ENCODE measurements at places on chromosomes 13 and 19. TPM values are rescaled to one million over a fixed set of nuclear protein-coding genes. Genes with fewer than 3 reads are reported as not detected.

LSR gene
- 30.8 TPM for total RNA-seq

- H3K4me1 ChIP-seq: peaks cover 11% of the 10 kb centered on the region
- DNase-seq: peak; percentile 33
- H3K36me3 ChIP-seq: peaks cover 4% of the 10 kb centered on the region
- no peak overlapping the region for H3K27ac ChIP-seq
- no peaks in the 10 kb centered on the region for H3K27me3 ChIP-seq
Measured at GRCh38 chr13:32731576-32731975, 145.3 kb downstream of the PDS5B start.

MAMSTR gene
- total RNA-seq: 1.5 TPM

DNA sequence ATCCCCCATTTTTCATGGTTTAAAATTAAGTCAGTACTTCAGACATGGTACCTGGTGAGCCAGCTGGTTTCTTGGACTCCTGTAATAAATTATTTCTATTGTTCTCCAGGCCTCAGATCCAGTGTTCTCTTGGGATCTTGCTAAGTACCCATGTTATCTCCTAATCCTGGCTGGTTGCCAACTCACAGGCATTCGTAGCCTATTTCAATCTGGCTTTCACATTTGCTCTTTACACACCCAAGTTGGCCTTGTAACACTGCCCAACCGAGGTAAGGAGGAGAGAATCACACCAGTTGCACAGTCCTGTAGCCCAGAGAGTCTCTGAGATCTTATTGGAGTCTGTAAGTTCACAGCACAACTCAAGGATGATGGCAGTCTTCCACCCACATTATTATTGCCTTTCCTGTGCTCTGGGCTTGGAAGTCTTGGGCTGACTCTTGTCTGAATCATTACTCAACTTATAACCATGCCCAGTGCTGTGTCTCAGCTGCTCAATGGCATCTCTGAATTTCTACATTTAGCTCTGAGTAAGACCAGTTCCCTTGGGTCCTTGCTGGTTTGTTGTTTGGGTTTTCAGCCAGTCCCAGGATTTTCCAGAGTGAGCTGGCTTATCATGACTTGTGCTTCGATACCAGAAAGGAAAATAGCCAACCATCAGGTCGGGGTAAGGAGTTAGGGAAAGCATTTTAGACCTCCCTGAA, 76.6 kb upstream of the KLF12 start:
- H3K4me1 ChIP-seq: no peaks in the 10 kb centered on the region
- H3K27ac ChIP-seq: no peak overlapping the region
- H3K4me3 ChIP-seq: peak overlapping the region; percentile 6
- DNase-seq: no peak
- H3K27me3 ChIP-seq: peaks cover 4% of the 10 kb centered on the region

ABHD13 gene
- 17.5 TPM for total RNA-seq

SIGLEC12 gene
- total RNA-seq: 0.28 TPM

- H3K27me3 ChIP-seq: no peaks in the 10 kb centered on the region
- DNase-seq: peak; percentile 81
- no peak within 1 kb of the TSS for H3K4me3 ChIP-seq
- H3K36me3 ChIP-seq: no peaks in the 10 kb centered on the region
- H3K4me1 ChIP-seq: no peaks in the 10 kb centered on the region
- H3K27ac ChIP-seq: peak within 1 kb of the TSS; percentile 73
Measured at GRCh38 chr19:4534836-4535658, at the start of gene PLIN5. Gene PLIN5, minus strand, starts transcription at chr19:4535224. Its CDS starts 1,150 bp downstream, at chr19:4534074.

DNA sequence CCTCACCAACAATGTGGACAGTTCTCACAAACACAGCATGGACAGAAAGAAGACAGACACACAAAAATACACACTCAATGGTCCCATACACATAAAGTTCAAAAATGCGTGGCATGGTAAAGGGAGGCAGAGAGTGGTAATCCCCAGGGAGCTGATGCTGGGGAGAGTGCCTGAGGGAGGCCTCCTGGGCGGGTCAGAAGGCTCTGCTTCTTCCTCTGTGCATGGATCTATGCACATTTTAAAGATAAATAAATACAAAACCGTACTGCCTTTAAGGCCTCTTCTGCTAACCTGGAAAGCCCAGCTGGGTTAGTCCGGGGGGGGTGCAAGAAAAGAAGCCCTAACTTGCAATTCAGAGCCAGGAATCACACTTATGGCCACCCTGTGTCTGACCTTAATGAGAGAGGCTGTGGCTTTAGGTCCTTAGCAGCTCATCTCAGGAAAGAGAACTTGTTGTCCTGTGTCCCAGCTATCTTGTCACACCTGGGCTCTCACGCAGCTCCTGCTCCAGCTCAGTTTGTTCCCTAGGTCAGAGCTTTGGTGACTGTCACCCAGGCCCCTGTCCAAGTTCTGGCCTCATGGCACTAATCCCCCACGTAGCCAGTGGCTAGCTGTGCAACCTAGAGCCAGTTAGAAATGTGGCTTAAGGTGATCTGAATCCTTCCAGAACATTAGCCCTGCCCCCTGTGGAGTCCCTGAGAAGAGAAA, 28.5 kb downstream of the POP4 start:
- H3K27me3 ChIP-seq: peaks cover 3% of the 10 kb centered on the region
- H3K4me3 ChIP-seq: no peak overlapping the region
- no peak for DNase-seq
- no peaks in the 10 kb centered on the region for H3K36me3 ChIP-seq
- H3K4me1 ChIP-seq: no peaks in the 10 kb centered on the region

FAM216B gene
- 70.4 TPM for total RNA-seq

GRCh38 chr13:105142556-105142955, 1392.9 kb downstream of the EFNB2 start:
- H3K27ac ChIP-seq: no peak overlapping the region
- H3K36me3 ChIP-seq: no peaks in the 10 kb centered on the region
- no peak overlapping the region for H3K4me3 ChIP-seq
- no peaks in the 10 kb centered on the region for H3K4me1 ChIP-seq
- no peaks in the 10 kb centered on the region for H3K27me3 ChIP-seq

TNFSF13B gene
- total RNA-seq: 32.9 TPM

DNA sequence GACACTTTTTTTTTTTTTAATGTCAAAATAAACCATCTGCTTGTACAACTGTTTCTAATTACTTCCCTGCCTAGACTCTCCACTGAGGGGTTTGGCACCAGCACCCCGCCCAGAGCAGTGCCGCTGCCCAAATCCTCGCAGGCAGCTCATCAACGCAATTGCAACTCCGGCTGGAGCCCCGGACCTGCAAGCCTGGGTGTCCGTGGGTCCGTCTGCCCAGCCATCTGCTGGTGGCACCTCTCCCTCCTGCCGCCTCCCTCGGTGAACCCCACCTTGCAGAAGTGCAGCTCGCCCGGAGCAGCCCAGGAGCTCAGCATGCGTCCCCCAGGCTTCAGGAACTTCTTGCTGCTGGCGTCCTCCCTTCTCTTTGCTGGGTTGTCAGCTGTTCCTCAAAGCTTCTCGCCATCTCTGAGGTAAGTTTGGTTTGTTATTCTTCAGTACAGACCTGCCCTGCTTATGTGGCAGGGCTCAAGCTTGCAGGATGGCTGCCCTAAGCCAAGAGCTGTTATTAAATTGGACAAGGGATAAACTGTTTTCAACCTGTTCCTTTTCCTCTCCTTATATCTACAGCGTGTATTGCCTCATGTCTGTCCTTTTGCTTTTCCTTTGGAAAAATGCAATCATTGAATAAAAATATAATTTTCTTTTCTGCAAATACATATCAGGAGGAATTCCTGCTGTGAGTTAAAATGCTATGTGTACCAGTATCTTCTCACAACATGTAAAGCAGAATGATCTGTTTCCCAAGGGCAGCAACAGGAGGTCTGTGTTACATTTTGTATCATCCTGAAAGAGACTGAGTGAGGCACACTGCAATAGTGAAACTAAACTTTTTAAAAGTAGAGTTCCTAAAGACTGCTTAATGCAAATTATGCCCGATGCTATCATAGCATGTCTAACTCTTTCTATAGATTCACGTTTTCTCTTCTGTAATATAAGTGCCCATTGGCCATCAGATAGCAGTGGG, at the start of gene ITGBL1:
Gene ITGBL1, plus strand, starts transcription at position 157 of the 967 bp plus-strand sequence. Its CDS starts 159 bp downstream, at position 316.
- H3K4me3 ChIP-seq: peak within 1 kb of the TSS; percentile 28
- H3K36me3 ChIP-seq: no peaks in the 10 kb centered on the region
- H3K27me3 ChIP-seq: no peaks in the 10 kb centered on the region
